Osteocyte (in vitro differentiated cells): ENCODE measurements at places on chromosomes 2 and 18. TPM values are rescaled to one million over a fixed set of nuclear protein-coding genes. Genes with fewer than 3 reads are reported as not detected.

The GLI2 gene
- 33.2 and 34.2 TPM in 2 replicates for total RNA-seq

The COL6A3 gene
- total RNA-seq: 143 and 159 TPM in 2 replicates

The PIEZO2 gene
- 134 and 139 TPM in 2 replicates for total RNA-seq

The ABCB11 gene
- total RNA-seq: not detected in 2 replicates

The ACMSD gene
- not detected in 2 replicates for total RNA-seq

The CRACDL gene
- total RNA-seq: 0.57 and 1.3 TPM in 2 replicates

The GTF2A1L gene
- 1.9 TPM in 1 of 2 replicates, not detected in the other for total RNA-seq

The DNAJC5G gene
- not detected in 2 replicates for total RNA-seq

The HSPE1 gene
- total RNA-seq: 60.5 and 70.4 TPM in 2 replicates

The CHRNG gene
- not detected in 2 replicates for total RNA-seq

The DNER gene
- total RNA-seq: 0.13 and 0.19 TPM in 2 replicates

The PPP1CB gene
- total RNA-seq: 198 and 200 TPM in 2 replicates

The ALLC gene
- total RNA-seq: not detected in 2 replicates

The SULT1C4 gene
- 6.0 and 7.0 TPM in 2 replicates for total RNA-seq

The IL36G gene
- not detected in 2 replicates for total RNA-seq

The TMEM17 gene
- 2.1 and 2.6 TPM in 2 replicates for total RNA-seq

The SLC19A3 gene
- not detected in 2 replicates for total RNA-seq

The ZNF396 gene
- 1.9 and 2.2 TPM in 2 replicates for total RNA-seq

The DSC3 gene
- total RNA-seq: 5.6 and 5.8 TPM in 2 replicates

The GPR35 gene
- 2.5 and 3.6 TPM in 2 replicates for total RNA-seq

The MYCN gene
- 0.24 and 0.54 TPM in 2 replicates for total RNA-seq

The REG1A gene
- total RNA-seq: not detected in 2 replicates

The PCGF1 gene
- 32.2 and 32.5 TPM in 2 replicates for total RNA-seq

The DTNA gene
- 6.2 and 7.1 TPM in 2 replicates for total RNA-seq

The SIX2 gene
- 42.8 and 45.9 TPM in 2 replicates for total RNA-seq
